ENCODE measurements at places on chromosomes 16 and 17. TPM values are rescaled to one million over a fixed set of nuclear protein-coding genes. Genes with fewer than 3 reads are reported as not detected.
A peak's percentile ranks its signal among the peaks of the same experiment; 100 is the strongest.

Gene SP6
- total RNA-seq, result 0.44 TPM

Gene GCGR
- total RNA-seq, result 0.75 TPM

Gene ENPP7
- 0.13 TPM for total RNA-seq

Gene AIPL1
- total RNA-seq, result not detected

Gene KRTAP9-9
- not detected for total RNA-seq

Gene TMEM220
- 7.9 TPM for total RNA-seq

Gene MYH11
- total RNA-seq, result 4.1 TPM

Gene CDR2L
- total RNA-seq, result 5.7 TPM

Gene AGRP
- total RNA-seq, result not detected

Gene SIRT7
- 12.1 TPM for total RNA-seq

Gene HAS3
- total RNA-seq, result 1.1 TPM

Gene ARHGAP44
- total RNA-seq, result 3.4 TPM

Gene ALOXE3
- total RNA-seq, result not detected

DNA sequence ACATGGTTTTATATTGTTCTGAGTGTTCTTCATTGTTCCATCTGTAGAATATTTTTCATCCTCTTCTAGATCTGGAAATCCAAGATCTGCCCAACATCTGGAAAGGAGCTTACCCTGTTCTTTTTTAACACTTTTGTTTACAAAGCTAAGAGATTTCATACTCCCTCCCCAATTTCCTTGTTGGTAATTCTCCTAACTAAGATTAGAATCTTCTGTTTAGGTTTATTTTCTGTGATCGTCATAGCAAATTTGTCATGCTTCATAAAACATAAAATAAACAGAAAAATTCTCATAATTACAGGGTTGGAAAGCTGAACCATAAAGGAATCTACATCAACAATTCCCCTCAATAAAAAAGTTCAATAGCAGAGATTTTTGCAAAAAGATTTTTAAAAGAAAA is 580.3 kb upstream of the CA10 start:
- no peak overlapping the region for H3K27ac ChIP-seq
- no peak overlapping the region for H3K4me3 ChIP-seq
- H3K36me3 ChIP-seq, result no peaks in the 10 kb centered on the region
- no peaks in the 10 kb centered on the region for H3K4me1 ChIP-seq
- no peaks in the 10 kb centered on the region for H3K27me3 ChIP-seq

GRCh38 chr17:64783031-64783461 is 120.9 kb upstream of the SMURF2 start:
- H3K4me1 ChIP-seq, result no peaks in the 10 kb centered on the region
- no peak overlapping the region for H3K27ac ChIP-seq
- peaks cover 19% of the 10 kb centered on the region for H3K36me3 ChIP-seq
- H3K27me3 ChIP-seq, result no peaks in the 10 kb centered on the region
- DNase-seq, result no peak

GRCh38 chr17:29588562-29589411 is 661 bp downstream of the GIT1 start:
- H3K27ac ChIP-seq, result peak overlapping the region; percentile 30
- H3K4me1 ChIP-seq, result peaks cover 29% of the 10 kb centered on the region
- no peaks in the 10 kb centered on the region for H3K36me3 ChIP-seq
- no peaks in the 10 kb centered on the region for H3K27me3 ChIP-seq
- peak overlapping the region; percentile 83 for H3K4me3 ChIP-seq

DNA sequence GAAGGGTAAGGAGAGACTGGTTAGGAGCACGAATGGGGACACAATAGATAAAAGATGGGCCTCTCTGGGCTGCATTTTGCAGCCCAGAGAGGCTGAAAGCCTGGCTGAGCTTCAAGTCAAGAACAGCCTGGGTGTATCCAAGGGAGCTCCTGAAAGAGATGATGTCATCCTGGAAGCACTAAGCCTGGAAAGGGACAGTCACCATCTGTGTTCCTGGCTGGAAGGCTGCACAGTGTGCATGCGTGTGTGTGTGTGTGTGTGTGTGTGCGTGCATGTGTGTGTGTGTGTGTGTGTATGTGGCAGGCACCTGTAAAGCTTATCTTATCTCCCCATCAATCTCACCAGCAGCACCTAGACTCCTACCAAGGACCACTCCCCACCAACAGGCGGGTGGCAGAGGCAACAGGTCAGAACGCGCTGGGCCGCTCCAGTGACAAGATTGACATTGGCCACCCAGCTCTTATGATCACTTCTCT is 44.1 kb downstream of the COG7 start:
- no peak overlapping the region for H3K27ac ChIP-seq
- no peak overlapping the region for H3K4me3 ChIP-seq
- no peak for DNase-seq
- peaks cover 27% of the 10 kb centered on the region for H3K36me3 ChIP-seq
- H3K27me3 ChIP-seq, result no peaks in the 10 kb centered on the region

DNA sequence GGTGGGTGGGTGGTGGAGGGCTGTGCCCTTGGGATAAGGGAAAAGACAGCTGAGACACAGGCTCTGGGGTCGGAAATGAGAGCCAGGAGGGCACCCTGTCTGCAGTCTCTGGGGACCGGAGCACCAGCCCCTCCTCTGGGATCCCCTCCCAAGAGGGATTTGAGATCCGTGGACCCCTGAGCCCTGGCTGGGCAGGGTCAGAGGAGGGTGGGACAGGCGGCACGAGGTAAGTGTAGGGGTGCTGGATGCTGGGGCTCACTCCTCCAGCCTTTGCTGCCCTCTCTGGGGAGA is 425 bp downstream of the SGSH start:
- peak overlapping the region; percentile 77 for H3K4me3 ChIP-seq
- no peaks in the 10 kb centered on the region for H3K27me3 ChIP-seq
- no peaks in the 10 kb centered on the region for H3K36me3 ChIP-seq
- no peaks in the 10 kb centered on the region for H3K4me1 ChIP-seq

DNA sequence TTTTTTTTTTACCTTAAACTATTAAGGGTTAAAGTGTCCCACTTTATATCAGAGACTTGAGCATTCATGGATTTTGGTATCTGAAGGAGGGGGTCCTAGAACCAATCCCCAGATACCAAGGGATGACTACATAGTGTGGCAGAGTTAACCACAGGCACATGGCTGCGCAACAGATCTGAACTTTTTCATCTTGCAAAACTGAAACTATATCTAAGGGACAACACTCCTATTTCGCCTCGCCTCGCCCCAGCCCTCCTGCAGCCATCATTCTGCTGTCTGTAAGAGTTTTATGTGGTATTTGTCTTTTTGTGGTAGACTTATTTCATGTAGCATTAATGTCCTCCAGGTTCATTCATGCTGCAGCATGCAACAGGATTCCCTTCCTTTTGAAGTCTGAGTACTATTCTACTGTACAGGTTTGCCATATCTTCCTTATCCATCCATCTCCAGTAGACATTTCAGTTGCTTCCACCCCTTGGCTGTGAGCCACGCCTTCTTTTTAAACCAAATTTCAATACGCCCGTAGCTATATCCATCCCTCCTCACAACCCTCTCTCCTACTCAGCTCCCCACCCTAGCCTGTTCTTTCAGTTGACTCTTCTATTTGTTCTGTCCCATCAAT is 53.2 kb downstream of the AMFR start:
- peaks cover 21% of the 10 kb centered on the region for H3K4me1 ChIP-seq
- no peak overlapping the region for H3K4me3 ChIP-seq
- DNase-seq, result no peak
- no peaks in the 10 kb centered on the region for H3K27me3 ChIP-seq
- peaks cover 9% of the 10 kb centered on the region for H3K36me3 ChIP-seq

GRCh38 chr16:58793366-58793765 is 59.2 kb upstream of the GOT2 start:
- H3K27me3 ChIP-seq, result no peaks in the 10 kb centered on the region
- H3K27ac ChIP-seq, result no peak overlapping the region
- H3K4me1 ChIP-seq, result no peaks in the 10 kb centered on the region

GRCh38 chr17:66548158-66548557 is 245.7 kb downstream of the PRKCA start:
- H3K27me3 ChIP-seq, result no peaks in the 10 kb centered on the region
- H3K36me3 ChIP-seq, result no peaks in the 10 kb centered on the region
- no peak overlapping the region for H3K27ac ChIP-seq
- DNase-seq, result no peak
- no peaks in the 10 kb centered on the region for H3K4me1 ChIP-seq
- H3K4me3 ChIP-seq, result no peak overlapping the region

DNA sequence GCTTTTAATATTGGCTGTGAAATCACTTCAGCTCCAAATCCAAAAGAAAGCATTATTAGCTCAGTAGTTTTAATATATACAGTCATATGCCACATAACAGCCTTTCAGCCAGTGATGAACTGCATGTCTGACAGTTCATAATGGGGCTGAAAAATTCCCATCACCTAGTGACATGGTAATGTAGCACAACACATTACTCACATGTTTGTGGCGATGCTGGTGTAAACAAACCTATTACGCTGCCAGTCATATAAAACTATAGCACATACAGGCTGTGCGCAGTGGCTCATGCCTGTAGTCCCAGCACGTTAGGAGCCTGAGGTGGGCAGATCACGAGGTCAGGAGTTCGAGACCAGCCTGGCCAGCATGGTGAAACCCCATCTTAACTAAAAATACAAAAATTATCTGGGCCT is 92.2 kb downstream of the TUBD1 start:
- H3K4me1 ChIP-seq, result peaks cover 10% of the 10 kb centered on the region
- H3K36me3 ChIP-seq, result no peaks in the 10 kb centered on the region
- DNase-seq, result no peak

DNA sequence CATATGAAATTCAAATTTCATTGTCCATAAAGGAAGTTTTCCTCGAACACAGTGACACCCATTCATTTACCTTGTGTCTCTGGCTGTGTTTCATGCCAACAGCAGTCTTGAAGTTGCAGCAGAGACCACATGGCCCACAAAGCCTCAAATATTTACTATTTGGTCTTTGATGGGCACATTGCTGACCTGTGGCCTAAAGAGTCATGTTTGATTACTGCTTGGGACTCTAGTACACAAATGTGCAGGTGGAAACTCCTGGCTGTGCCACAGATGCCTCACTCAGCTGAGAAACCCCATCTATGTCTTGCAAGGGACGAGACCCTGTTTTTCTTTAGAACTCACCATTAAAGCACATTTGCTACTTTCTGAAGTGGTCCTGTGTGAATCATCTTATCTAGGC is 76.7 kb downstream of the SLC6A2 start:
- no peaks in the 10 kb centered on the region for H3K27me3 ChIP-seq
- no peaks in the 10 kb centered on the region for H3K4me1 ChIP-seq
- H3K36me3 ChIP-seq, result no peaks in the 10 kb centered on the region

- no peaks in the 10 kb centered on the region for H3K27me3 ChIP-seq
- peak; percentile 74 for DNase-seq
- H3K27ac ChIP-seq, result no peak overlapping the region
- no peak overlapping the region for H3K4me3 ChIP-seq
- H3K36me3 ChIP-seq, result no peaks in the 10 kb centered on the region
- H3K4me1 ChIP-seq, result peaks cover 14% of the 10 kb centered on the region
Observed at GRCh38 chr17:82019690-82020571, 2.7 kb downstream of the CENPX start.

DNA sequence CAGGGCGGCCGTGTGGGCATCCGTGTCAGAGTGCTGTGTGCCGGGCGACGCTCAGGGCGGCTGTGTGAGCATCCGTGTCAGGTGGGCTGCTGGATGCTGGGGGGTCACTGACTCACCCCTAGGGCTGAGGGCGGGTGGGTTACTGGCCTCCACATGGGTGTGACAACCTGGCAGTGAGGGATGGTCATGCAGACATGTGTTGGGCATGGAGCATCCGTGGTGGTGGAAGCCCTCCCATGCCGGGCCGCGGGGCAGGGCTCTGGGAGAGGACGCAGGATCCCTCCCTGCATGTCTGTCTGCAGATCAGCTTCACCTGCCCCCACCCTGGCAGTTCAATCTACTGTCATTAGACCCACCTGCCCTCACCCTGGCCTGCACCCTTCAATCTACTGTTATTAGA is 56.3 kb downstream of the METRNL start:
- no peak overlapping the region for H3K4me3 ChIP-seq
- H3K36me3 ChIP-seq, result no peaks in the 10 kb centered on the region
- no peak for DNase-seq

- peaks cover 13% of the 10 kb centered on the region for H3K4me1 ChIP-seq
- no peak for DNase-seq
- H3K4me3 ChIP-seq, result no peak overlapping the region
- no peaks in the 10 kb centered on the region for H3K27me3 ChIP-seq
- H3K36me3 ChIP-seq, result no peaks in the 10 kb centered on the region
Observed at GRCh38 chr16:84726669-84727467, 27.1 kb downstream of the USP10 start.

DNA sequence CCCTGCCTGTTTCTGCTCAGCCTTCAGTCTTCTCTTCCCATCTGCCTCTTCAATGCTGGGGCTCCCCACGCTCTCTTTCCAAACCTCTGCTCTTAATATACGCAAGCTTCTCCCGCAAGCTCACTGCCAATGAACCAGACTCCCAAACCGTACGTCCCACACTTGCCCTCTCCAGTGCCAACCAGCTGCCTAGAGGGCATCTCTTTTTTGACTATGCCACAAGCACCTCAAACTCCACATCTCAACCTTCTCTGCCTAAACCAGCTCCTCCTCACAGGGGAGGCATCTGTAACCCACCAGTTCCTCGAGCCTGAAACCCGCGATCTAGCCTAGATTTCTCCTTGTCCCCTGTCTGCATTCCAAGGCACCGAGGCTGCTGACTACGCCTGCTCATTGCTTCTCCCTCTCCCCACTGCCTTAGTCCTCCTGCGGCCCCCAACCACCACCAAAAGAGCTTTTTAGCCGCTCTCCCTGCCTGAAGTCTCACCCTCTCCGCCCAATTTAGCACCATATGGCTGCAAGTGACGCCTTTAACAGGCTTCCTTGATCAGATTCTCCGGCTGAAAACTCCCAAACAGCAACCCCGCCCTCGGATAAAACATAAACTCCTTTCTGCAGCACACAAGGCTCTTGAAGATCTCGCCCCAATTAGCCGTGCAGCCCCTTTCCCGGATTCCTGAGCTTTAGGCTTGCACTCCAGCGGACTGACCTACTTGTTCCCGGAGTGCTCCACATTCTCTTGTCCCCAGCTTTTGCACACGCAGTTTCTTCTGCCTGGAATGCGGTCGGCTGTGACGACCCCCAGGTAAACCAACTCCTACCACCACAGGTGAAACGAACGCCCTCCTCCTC is 1.5 kb downstream of the GGA2 start:
- H3K27ac ChIP-seq, result peak overlapping the region; percentile 86
- no peaks in the 10 kb centered on the region for H3K27me3 ChIP-seq
- DNase-seq, result no peak
- peaks cover under 1% of the 10 kb centered on the region for H3K36me3 ChIP-seq

GRCh38 chr17:51428668-51429495 is 168.5 kb downstream of the UTP18 start:
- H3K4me1 ChIP-seq, result no peaks in the 10 kb centered on the region
- no peak overlapping the region for H3K4me3 ChIP-seq
- H3K36me3 ChIP-seq, result no peaks in the 10 kb centered on the region

GRCh38 chr17:38597375-38597774 is 8.4 kb downstream of the SRCIN1 start:
- no peak overlapping the region for H3K4me3 ChIP-seq
- H3K27ac ChIP-seq, result no peak overlapping the region
- H3K4me1 ChIP-seq, result no peaks in the 10 kb centered on the region
- H3K36me3 ChIP-seq, result no peaks in the 10 kb centered on the region
- no peaks in the 10 kb centered on the region for H3K27me3 ChIP-seq

GRCh38 chr17:29368926-29369325 is 21.2 kb upstream of the TAOK1 start:
- no peak overlapping the region for H3K4me3 ChIP-seq
- H3K27ac ChIP-seq, result no peak overlapping the region
- no peak for DNase-seq
- no peaks in the 10 kb centered on the region for H3K27me3 ChIP-seq
